ENCODE measurements at places on chromosomes 1 and 21. TPM values are rescaled to one million over a fixed set of nuclear protein-coding genes. Genes with fewer than 3 reads are reported as not detected.

GRCh38 chr1:27671964-27672749 is at the start of gene IFI6:
TSS of gene IFI6 (minus strand) at chr1:27672192. CDS start at chr1:27669314, 2,878 bp downstream.
- peak; percentile 97 for ATAC-seq

DNA sequence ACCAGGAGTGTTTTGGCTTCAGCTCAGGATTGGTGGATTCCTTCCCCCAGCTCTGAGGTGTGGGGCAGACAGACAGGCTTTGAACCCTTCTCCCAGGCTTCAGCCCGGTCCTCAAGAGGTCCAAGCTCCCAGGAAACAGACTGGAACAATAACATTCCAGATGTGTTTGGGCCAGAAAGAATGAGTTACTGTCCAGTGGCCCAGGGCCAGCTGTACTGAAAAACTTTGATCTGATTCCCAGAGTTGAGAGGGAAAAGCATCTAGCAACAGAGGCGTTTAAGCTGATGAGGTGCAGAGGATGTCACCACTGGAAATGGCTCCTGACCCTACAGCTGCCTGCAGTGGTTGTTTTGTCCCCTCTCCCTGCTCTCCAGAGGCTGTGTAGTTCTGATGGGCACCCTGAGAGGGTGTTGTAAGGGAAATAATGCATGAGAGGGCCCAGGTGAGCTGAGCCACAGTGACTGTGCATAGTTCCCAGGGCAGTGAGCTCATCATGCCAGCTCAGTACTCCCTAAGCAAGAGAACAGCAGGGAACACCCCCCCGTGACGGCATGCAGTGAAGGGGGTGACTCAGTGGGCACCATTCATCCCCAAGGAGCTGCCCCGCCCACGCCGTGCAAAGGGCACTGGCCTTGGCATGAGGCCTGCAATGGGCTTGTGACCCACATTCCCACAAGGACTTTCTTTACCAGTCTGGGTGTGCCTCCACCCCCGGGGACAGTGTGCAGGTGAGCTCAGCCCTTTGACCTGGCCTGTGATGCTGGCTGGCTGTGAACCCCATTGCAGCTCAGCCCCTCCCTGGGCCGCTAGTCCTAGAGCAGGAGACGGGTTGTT is 13.8 kb upstream of the SFN start:
- ATAC-seq = peak; percentile 55

GRCh38 chr1:50502147-50502546 is 78.9 kb upstream of the DMRTA2 start:
- no peak for ATAC-seq

DNA sequence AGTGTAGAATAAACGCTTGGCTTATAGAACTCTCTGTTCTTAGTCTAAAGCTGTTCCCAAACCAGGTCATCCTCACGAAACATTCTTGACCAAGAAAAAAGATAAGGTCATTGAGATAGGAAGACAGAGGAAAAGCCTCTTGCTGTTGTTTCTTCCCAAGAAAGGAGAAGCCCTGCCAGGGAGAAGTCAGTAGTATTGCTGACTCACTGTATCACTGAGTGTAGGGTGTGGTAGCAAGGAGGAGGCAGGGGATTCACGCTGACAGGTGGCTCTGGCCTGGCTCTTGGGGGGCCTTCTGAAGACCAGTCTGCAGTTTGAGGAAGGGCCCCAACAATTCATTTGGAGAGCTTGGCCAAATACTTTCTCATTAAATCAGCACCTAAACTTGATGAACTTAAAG is 97.8 kb downstream of the CD247 start:
- ATAC-seq = no peak

GRCh38 chr1:221598122-221598521 is 143.8 kb downstream of the DUSP10 start:
- ATAC-seq = no peak

GRCh38 chr1:54805466-54805865 is 4.3 kb upstream of the TTC22 start:
- ATAC-seq = no peak

DNA sequence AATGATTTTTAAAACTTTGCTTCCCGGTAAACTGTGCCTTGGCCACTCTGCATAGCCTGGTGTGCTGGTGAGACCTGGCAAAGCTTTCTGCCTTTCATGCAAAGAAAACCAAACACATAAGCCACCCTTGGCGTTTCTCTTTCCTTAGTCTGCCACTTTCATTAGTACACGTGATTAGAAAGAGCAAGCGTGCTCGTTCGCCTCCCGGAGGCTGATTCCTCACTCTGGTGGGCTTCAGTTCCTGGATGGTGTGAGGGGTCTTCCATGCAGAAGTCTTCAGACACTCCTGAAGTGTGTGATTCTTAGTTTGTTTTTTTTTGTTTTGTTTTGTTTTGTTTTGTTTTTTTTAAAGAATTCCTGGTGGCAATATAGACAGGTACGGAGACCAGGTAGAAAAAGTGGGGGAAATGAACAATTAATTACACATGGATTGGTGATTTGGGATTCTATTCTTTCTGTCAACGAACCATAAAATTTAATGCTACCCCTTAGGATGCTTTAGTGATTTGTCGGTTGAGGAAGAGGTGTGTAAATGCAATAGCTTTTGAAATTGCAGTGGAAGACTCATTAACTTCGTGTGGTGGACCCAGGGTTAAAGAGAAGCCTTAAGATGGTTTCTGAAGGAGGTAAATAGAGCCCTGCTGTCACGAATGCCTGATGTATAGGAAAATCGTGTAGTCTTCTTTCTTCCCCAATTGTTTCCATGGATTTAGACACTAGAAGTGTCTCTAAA is 2.1 kb downstream of the GALNT2 start:
- no peak for ATAC-seq

GRCh38 chr21:41932191-41932575 is 21.6 kb downstream of the C2CD2 start:
- no peak for ATAC-seq

GRCh38 chr1:44884746-44885145 is 41.7 kb upstream of the PTCH2 start:
- peak; percentile 50 for ATAC-seq

DNA sequence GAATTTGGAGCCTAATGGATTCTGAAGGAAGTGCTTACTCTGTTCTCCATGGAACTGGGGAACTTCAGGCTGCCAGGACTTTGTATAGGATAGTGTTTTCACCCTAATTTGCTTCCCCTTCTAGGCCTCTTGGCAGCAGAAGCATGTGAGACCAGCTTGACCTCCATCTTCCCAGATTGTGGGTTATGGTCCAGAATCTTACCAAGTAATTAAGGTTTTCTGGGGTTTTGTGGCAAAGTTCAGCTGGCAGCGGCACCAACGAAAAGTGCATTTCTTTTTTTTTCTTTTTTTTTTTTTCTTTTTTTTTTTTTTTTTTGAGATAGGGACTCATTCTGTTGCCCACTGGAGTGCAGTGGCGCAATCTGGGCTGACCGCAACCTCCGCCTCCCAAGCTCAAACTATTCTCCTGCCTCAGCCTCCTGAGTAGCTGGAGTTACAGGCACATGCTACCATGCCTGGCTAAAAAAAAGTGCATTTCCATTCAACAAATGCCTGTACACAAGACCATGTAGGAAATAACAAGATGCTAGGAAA is 3.4 kb upstream of the BMP8A start:
- no peak for ATAC-seq

- ATAC-seq = no peak
Observed at GRCh38 chr1:44701141-44701573, 26.6 kb downstream of the ARMH1 start.

GRCh38 chr1:225919906-225920305 is 4.1 kb downstream of the PYCR2 start:
- no peak for ATAC-seq

- no peak for ATAC-seq
Observed at GRCh38 chr1:161390559-161390858, 22.8 kb upstream of the CFAP126 start.

GRCh38 chr21:42160111-42160721 is 58.7 kb upstream of the ABCG1 start:
- no peak for ATAC-seq

DNA sequence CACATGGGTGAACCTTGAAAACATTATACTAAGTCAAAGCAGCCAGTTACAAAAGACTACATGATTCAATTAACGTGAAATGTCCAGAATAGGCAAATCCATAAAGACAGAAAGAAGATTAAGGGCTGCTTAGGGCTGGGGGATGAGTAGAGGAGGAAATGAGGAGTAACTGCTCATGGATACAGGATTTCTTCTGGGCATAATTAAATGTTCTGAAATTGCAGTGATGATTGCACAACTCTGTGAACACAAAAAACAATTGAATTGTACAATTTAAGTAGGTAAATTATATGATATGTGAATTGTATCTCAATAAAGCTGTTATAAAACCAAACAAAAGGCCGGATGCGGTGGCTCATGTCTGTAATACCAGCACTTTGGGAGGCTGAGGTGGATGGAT is 52.2 kb downstream of the RERE start:
- ATAC-seq = no peak

GRCh38 chr1:91732291-91733107 is 153.5 kb downstream of the TGFBR3 start:
- ATAC-seq = no peak

DNA sequence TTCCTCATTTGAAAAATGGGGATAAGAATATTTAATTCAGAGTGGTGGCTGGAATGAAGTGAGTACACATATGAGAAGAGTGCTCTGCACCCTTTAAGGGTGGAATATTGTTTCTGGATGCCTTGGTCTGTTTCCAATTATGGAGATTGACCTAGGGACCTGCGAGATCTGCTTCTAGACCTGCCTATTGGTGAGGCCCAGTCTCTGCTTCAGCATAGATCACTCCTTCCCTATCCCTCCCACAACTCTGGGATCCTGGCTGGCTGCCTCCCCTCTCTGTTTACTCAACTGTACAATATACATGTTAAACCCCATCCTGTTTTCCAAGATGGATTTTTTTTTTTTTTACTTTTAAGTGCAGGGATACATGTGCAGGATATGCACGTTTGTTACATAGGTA is 6.4 kb upstream of the LDLRAD1 start:
- ATAC-seq = no peak

DNA sequence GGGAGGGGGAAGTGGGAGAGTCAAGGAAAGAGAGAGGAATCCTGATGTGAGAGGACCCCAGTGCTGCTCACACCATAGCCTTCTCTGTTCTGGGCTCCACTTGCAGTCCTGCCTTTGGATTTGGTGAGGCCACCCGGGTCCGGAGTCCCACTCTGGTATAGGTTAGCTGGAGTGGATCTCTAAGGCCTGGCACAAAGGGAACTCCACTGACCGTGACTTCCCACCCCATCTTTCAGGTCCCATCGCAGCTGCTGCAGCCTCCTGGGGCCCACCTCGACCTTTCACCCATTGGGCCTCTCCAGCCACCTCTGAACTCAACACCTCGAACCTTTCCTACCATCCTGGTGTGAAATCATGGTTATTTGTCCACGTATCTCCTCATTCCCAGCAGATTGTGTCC is 324.4 kb downstream of the MATN1 start:
- ATAC-seq = no peak

GRCh38 chr21:31616216-31616615 is 43.3 kb upstream of the SOD1 start:
- no peak for ATAC-seq

- ATAC-seq = no peak
Observed at GRCh38 chr1:158686111-158687009, at the start of gene SPTA1. TSS of gene SPTA1 (minus strand) at chr1:158686715. CDS start at chr1:158686517, 198 bp downstream.

DNA sequence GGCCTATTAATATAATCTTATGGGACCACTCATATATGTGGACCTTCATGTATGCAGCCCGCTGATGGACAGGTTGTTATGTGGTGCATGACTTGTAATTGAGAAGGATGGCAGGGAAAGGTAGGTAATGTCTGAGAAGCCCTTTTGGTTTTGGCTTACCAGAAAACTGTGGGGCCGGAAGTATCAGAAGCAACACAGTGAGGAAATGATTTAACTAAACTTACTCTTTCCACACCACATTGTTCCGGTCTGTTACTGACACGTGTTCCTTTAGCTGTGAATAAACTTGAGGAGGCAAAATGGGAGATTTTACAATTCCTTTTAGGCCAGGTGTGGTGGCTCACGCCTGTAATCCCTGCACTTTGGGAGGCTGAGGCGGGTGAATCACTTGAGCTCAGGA is 32.4 kb downstream of the KIF1B start:
- ATAC-seq = no peak

DNA sequence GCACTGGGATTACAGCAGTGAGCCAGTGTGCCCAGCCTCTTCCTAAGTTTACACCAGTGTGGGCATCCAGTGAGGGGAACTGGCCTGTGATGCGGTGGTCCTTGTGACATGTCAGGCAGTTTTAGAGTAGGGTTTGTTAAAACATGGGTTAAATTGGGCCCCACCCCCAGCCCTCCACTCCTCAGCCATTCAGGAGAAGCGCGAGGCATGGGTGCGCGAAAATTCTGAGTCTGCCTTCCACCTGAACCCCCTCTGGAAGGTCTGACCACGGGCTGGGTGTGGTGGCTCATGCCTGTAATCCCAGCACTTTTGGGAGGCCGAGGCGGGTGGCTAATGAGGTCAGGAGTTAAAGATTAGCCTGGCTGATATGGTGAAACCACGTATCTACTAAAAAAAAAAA is 51.7 kb downstream of the SKI start:
- ATAC-seq = no peak

GRCh38 chr1:95027046-95027445 is 45.7 kb downstream of the ALG14 start:
- ATAC-seq = no peak

- ATAC-seq = no peak
Observed at GRCh38 chr1:117590273-117590925, 15.4 kb upstream of the TENT5C start.

GRCh38 chr1:245041058-245041698 is 113.6 kb upstream of the KIF26B start:
- ATAC-seq = no peak

DNA sequence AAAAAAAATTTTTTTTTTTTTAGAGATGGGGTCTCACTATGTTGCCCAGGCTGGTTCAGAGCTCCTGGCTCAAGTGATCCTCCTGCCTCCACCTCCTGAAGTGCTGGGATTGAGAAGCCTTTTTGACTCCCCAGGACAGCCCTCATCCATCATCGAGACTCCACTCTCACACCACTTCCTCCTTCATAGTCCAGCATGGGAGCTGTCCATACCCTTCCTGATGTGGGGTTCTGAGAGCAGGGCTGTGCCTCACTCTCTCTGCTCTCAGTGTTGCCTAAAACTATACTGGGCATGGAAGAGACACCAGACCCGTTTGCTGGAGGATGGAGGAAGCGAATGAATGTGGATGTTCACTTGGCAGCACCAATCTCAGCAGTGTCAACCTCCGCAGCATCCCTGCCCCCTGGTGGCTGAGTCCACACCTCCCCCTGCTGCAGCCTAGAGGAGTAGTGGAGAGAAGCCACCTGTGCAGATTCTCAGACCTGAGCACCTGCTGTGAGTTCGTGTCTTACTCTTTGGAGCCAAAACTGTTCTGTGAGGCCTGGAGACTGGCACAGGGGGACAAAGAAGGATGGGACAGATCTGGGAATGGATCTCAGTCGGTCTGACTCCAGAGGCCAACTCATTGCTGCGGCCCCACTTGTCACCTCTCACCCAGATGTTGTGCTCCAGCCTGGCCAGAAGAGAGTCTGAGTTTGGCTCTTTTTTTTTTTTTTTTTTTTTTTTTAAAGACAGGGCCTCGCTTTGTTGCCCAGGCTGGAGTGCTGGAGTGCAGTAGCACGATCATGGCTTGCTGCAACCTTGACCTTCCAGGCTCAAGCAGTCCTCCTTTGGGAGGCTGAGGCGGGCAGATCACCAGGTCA is 17.7 kb downstream of the TINAGL1 start:
- ATAC-seq = peak; percentile 76

The FAM151A gene
- total RNA-seq = not detected

The FLG gene
- total RNA-seq = under 0.01 TPM

The CR1 gene
- 5.8 TPM for total RNA-seq

The GLMN gene
- 14.3 TPM for total RNA-seq

The PRAMEF7 gene
- total RNA-seq = not detected

The S100A2 gene
- total RNA-seq = 2.7 TPM

The REG4 gene
- total RNA-seq = not detected

The MRPL39 gene
- 17.0 TPM for total RNA-seq

The CRYAA gene
- total RNA-seq = not detected

The MYOG gene
- not detected for total RNA-seq

The CBR3 gene
- 20.9 TPM for total RNA-seq

The CYP4X1 gene
- 4.2 TPM for total RNA-seq

The RIPK4 gene
- 5.8 TPM for total RNA-seq

All from gastroesophageal sphincter (tissue), 4 donors.